ENCODE measurements at places on chromosomes 11 and 22. TPM values are rescaled to one million over a fixed set of nuclear protein-coding genes. Genes with fewer than 3 reads are reported as not detected.

GRCh38 chr11:15720460-15720859 is 605.7 kb downstream of the INSC start:
- no peak for DNase-seq

TMEM80 gene
- 10.9 TPM for total RNA-seq

DNA sequence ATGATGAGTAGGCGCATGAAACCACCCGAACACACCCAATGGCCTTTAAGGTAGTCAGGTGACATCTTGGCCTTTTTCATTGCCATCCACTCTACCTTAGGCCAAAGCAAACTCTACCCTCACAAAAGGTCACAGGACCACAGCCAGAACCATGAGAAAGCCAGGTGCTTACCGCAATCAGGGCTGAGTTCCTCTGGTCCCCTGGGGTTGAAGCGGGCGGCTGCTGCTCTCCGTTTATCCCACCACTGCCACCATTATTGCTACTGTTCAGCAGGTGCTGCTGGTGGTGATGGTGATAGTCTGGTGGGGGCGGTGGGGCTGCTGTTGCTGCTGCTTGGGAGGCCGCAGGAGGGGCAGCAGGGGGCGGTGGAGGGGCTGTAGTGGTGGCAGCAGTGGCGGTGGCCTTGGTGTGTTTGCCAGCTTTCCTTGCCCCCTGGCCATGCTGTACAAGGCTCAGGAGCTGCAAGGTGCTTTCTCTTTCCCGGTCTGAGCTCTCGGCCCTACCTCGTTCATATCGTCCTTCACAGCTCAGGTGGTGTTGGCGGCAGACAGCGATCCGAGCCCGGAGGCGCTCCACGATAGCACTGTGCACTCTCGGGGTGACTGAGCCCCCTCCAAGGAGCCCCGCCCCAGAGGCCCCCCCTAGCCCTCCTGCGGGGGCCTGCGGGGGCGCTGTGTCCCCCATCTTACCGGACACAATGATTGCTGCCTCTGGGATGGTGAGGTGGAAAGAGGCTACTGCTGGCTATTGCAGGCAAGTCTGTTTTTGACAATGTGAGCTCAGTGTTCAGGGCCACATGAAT is 1.6 kb downstream of the MAML2 start:
- peak; percentile 47 for DNase-seq

GRCh38 chr11:15821451-15821850 is 534.9 kb downstream of the SOX6 start:
- no peak for DNase-seq

DNA sequence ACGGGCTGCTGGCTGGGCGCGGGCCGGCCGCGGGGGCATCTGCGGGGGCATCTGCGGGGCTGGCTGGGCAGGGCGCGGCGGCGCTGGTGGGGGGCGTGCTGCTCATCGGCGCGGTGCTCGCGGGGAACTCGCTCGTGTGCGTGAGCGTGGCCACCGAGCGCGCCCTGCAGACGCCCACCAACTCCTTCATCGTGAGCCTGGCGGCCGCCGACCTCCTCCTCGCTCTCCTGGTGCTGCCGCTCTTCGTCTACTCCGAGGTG is 194 bp downstream of the DRD4 start:
- no peak for DNase-seq

DNA sequence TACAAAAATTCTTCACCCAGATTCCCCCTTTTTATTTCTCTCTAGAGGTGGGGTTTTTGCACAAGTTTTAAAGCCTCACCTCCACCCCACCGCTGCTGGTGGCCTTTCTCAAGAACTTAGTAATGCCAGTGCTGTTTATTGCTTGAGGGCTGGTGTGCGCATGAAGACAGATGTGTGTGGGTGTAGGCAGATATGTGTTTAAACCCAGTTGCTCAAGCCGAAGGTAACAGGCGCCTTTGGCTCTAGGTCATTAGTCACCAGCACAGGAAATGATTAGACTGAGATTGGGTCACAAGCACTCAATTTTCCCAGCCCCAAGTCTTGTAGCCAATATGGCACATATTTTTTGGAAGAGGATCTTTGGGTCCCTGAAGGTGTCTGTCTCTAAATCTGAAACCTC is 2.7 kb upstream of the CLMP start:
- no peak for DNase-seq

GRCh38 chr22:19244600-19245352 is 46.7 kb downstream of the CLTCL1 start:
- no peak for DNase-seq

Data from heart right ventricle (tissue), 16 donors.